Activated CD8-positive, alpha-beta T cell treated with anti-CD3 and anti-CD28 coated beads, Interleukin-2, amount 10 ng/mL, durations not matched to agents 7 days and 5 days (primary cell): ENCODE measurements at places on chromosomes 6 and 20. TPM values are rescaled to one million over a fixed set of nuclear protein-coding genes. Genes with fewer than 3 reads are reported as not detected.
A peak's percentile ranks its signal among the peaks of the same experiment; 100 is the strongest.

- no peaks in the 10 kb centered on the region for H3K36me3 ChIP-seq
- no peaks in the 10 kb centered on the region for H3K4me1 ChIP-seq
- H3K27me3 ChIP-seq, result peaks cover 1% of the 10 kb centered on the region
- H3K27ac ChIP-seq, result no peak overlapping the region
- no peak for DNase-seq
Observed at GRCh38 chr20:39294137-39294725, 332.1 kb downstream of the DHX35 start.

- H3K4me1 ChIP-seq, result peaks cover 45% of the 10 kb centered on the region
- no peaks in the 10 kb centered on the region for H3K27me3 ChIP-seq
- H3K4me3 ChIP-seq, result no peak overlapping the region
- peak overlapping the region; percentile 9 for H3K27ac ChIP-seq
- peaks cover 2% of the 10 kb centered on the region for H3K36me3 ChIP-seq
Observed at GRCh38 chr6:149046822-149047246, 270.7 kb upstream of the TAB2 start.

DNA sequence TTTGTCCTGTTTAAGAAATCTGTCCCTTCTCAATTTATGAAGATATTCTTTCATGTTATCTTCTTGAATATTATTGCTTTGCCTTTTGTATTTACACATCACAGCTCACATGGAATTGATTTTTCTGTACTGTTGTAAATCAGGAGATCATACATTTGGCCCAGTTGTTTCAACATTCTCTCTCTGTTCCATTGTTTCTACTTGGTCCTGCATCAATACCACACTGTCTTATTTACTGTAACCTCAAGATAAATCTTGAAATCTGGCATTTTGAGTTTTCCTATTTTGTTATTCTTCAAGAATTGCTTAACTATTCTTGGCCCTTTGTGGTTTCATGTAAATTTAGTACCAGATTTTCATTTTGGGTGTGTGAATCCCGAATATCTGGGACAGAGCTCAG, 121.7 kb upstream of the CCN2 start:
- H3K4me1 ChIP-seq, result no peaks in the 10 kb centered on the region
- H3K36me3 ChIP-seq, result no peaks in the 10 kb centered on the region
- no peak for DNase-seq
- no peak overlapping the region for H3K27ac ChIP-seq
- no peaks in the 10 kb centered on the region for H3K27me3 ChIP-seq
- H3K4me3 ChIP-seq, result no peak overlapping the region

DNA sequence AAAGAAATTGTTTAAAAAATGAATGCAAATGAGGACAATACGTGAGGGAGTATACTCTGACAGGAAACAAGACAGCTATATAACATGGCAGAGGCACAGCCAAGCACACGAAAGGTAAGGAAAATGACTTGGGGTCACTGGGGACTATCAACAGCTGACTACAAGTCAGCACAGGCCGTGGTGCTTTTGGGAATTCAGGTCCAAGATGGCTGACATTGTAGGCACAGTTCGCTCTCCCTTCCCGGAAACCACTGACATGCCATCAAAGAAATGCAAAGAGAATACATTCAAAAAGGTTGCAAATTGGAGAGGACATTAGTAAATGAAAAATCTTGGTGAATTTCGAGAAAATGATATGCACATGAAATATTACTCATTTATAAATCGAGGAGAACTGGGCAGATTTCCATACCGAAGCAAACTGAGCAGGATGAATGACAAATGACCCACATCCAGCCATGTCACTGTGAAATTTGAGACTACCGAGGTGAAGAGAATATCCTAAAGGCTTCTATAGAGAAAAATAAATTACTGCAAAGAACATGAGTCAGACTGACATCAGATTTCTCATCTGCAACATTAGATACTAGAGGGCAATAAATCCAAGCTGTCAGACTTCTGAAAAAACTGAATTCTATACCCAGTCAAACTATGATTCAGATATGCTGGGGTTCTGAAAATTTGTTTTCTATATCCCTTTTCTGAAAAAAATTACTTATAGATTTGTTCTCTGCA, 391.1 kb downstream of the BTBD9 start:
- no peak for DNase-seq
- no peak overlapping the region for H3K27ac ChIP-seq
- no peak overlapping the region for H3K4me3 ChIP-seq
- no peaks in the 10 kb centered on the region for H3K27me3 ChIP-seq
- no peaks in the 10 kb centered on the region for H3K36me3 ChIP-seq

DNA sequence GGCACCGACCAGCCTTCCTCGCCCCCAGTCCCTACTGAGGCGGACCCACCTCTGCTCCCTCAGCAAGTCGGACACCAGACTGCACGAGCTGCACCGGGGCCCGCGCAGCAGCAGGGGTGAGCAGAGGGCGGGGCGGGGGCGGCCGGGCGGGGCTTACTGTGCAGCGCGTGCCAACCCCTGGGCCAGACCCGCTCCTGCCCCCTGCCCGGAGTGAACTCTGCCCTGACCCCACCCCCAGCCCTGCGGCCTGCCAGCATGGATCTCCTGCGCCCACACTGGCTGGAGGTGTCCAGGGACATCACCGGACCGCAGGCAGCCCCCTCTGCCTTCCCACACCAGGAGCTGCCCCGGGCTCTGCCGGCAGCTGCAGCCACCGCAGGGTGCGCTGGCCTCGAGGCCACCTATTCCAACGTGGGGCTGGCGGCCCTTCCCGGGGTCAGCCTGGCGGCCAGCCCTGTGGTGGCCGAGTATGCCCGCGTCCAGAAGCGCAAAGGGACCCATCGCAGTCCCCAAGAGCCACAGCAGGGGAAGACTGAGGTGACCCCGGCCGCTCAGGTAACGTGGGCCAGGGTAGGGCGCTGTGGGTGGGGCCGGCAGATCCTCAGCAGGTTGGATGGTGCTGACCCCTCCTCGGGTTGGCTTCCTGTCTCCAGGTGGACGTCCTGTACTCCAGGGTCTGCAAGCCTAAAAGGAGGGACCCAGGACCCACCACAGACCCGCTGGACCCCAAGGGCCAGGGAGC, 1.5 kb upstream of the SLC2A4RG start:
- no peak overlapping the region for H3K27ac ChIP-seq
- H3K27me3 ChIP-seq, result no peaks in the 10 kb centered on the region
- peaks cover 29% of the 10 kb centered on the region for H3K4me1 ChIP-seq
- H3K4me3 ChIP-seq, result peak overlapping the region; percentile 87
- peak; percentile 57 for DNase-seq

The HACE1 gene
- total RNA-seq, result 13.5 TPM

The CTCFL gene
- total RNA-seq, result not detected

DNA sequence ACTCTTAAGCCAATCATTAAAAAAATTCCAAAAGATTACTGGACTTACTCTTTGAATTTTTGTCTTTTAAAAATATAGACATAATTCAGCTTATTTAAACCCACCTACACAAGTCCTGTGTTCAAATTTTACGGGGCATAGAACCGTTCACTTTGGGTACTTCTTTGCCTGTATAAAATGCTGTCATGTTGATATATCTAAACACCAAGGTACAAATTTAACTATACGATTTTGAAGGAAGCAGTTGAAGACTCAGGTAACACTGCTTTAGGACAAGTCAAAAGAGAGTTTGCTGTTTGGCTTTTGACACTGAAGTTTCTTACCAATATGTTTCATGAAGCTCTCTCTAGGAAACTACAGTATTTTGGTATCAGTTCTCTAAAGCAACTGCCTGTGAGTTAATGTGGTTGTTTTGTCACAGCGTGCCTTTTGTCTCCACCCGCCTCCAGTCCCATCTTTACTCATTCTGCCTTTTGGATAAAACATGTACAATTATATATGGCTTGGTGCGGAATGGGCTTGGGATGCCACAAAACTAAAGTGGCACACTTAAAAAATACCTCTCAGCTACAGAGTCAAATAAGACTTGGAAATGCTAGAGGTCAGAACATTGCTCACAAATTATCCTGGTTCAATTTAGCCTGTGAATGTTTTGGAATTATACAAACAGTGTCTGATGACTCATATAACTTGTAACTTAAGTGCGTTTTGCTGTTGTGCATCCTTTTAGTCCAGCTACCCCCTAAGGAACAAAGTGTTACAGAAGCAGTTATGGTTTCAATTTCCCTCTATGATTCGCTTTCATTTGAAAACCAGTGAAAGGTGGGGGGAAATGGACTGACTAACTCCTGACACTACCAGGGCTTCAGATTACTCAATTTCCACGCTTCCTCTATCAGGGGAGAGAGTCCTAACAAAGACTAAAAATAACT, 38.7 kb downstream of the RGS17 start:
- no peaks in the 10 kb centered on the region for H3K4me1 ChIP-seq
- no peaks in the 10 kb centered on the region for H3K36me3 ChIP-seq
- H3K27ac ChIP-seq, result no peak overlapping the region
- no peak for DNase-seq
- no peak overlapping the region for H3K4me3 ChIP-seq
- H3K27me3 ChIP-seq, result no peaks in the 10 kb centered on the region

The LGSN gene
- not detected for total RNA-seq

The TINAG gene
- total RNA-seq, result not detected

The NRSN2 gene
- 2.4 TPM for total RNA-seq

GRCh38 chr6:107740496-107741190, 83.5 kb downstream of the SCML4 start:
- peak; percentile 65 for DNase-seq
- peak overlapping the region; percentile 87 for H3K27ac ChIP-seq
- peaks cover 62% of the 10 kb centered on the region for H3K4me1 ChIP-seq
- H3K36me3 ChIP-seq, result peaks cover 56% of the 10 kb centered on the region
- no peaks in the 10 kb centered on the region for H3K27me3 ChIP-seq
- peak overlapping the region; percentile 61 for H3K4me3 ChIP-seq

GRCh38 chr20:4947817-4948559, 53.3 kb downstream of the SLC23A2 start:
- no peak overlapping the region for H3K27ac ChIP-seq
- H3K27me3 ChIP-seq, result no peaks in the 10 kb centered on the region
- peaks cover 13% of the 10 kb centered on the region for H3K36me3 ChIP-seq

DNA sequence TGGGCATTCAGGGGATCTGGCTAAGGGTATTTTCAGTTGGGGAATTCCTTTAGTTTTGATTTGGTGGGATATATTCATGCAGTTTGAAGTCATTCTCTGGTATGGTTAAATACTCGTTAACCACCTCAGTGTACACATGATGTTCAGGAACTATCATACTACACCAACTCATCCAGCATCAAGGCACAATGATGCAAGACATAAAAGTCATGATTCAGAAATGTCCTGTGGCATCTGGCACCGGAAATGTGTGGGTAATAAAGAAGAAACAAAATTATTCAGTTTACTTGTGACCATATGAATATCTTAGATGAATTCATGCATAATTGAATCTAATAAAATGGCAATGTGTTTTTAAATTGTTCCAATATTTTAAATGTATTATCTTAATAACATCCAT, 129.0 kb upstream of the BMP5 start:
- no peak overlapping the region for H3K4me3 ChIP-seq
- H3K36me3 ChIP-seq, result no peaks in the 10 kb centered on the region
- H3K4me1 ChIP-seq, result no peaks in the 10 kb centered on the region
- H3K27me3 ChIP-seq, result no peaks in the 10 kb centered on the region

- H3K36me3 ChIP-seq, result no peaks in the 10 kb centered on the region
- no peak overlapping the region for H3K27ac ChIP-seq
- no peaks in the 10 kb centered on the region for H3K27me3 ChIP-seq
- H3K4me3 ChIP-seq, result no peak overlapping the region
- DNase-seq, result no peak
- no peaks in the 10 kb centered on the region for H3K4me1 ChIP-seq
Observed at GRCh38 chr6:25606151-25606550, 45.9 kb upstream of the SCGN start.

DNA sequence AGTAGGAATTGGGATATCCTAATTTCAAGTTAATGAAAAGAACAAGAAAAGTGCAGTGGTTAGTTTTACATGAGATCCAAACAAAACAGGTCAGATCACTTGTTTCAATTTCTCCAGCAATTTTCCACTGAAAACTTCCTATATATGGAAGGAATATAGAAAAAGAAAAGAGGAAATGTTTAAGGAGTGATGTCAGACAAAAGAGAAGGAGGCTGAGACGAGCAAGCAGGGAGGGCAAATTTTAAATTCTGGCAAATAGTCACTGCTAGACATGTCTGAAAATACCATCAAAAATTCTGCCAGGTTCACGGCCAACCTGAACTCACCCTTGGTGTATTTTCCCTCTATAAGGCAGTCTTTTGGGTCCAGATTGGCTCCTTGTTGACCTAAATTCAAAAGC, 9.5 kb upstream of the NUP153 start:
- H3K4me3 ChIP-seq, result no peak overlapping the region
- no peak for DNase-seq
- peaks cover 7% of the 10 kb centered on the region for H3K27me3 ChIP-seq
- peaks cover 22% of the 10 kb centered on the region for H3K4me1 ChIP-seq

GRCh38 chr6:74409447-74409846, 713.4 kb downstream of the CD109 start:
- no peak for DNase-seq
- no peak overlapping the region for H3K4me3 ChIP-seq
- no peaks in the 10 kb centered on the region for H3K4me1 ChIP-seq

DNA sequence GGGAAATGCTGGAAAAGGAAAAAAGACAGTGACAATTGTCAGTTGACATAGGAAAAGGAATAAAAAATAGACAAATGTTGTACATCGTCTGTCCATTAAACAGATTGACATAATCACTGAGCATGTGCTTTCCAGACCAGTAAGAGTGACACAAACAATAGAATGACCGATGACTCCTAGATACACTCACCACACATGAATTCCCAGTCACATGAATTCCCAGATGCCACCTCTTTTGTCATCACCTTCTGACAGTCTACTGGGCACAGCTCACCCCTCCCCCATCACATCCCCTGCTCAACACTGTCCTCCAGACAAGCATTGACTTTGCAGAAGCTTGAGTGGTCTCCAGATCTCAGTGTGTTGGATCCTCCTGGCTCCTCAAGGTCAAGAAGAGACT, 25.9 kb downstream of the POM121L2 start:
- H3K27ac ChIP-seq, result no peak overlapping the region
- peaks cover 28% of the 10 kb centered on the region for H3K4me1 ChIP-seq
- DNase-seq, result no peak
- H3K36me3 ChIP-seq, result peaks cover 29% of the 10 kb centered on the region
- H3K27me3 ChIP-seq, result peaks cover 74% of the 10 kb centered on the region

The LY6G6C gene
- not detected for total RNA-seq

The HFE gene
- 4.3 TPM for total RNA-seq

The BEND6 gene
- total RNA-seq, result not detected

GRCh38 chr6:8059129-8059528, 5.1 kb downstream of the BLOC1S5 start:
- peaks cover 33% of the 10 kb centered on the region for H3K36me3 ChIP-seq
- no peaks in the 10 kb centered on the region for H3K27me3 ChIP-seq
- peaks cover 7% of the 10 kb centered on the region for H3K4me1 ChIP-seq
- H3K4me3 ChIP-seq, result no peak overlapping the region
- no peak overlapping the region for H3K27ac ChIP-seq

GRCh38 chr6:10272591-10272990, 142.3 kb downstream of the TFAP2A start:
- no peaks in the 10 kb centered on the region for H3K36me3 ChIP-seq
- H3K27ac ChIP-seq, result no peak overlapping the region
- no peak overlapping the region for H3K4me3 ChIP-seq
- DNase-seq, result no peak

The GRM1 gene
- total RNA-seq, result not detected

DNA sequence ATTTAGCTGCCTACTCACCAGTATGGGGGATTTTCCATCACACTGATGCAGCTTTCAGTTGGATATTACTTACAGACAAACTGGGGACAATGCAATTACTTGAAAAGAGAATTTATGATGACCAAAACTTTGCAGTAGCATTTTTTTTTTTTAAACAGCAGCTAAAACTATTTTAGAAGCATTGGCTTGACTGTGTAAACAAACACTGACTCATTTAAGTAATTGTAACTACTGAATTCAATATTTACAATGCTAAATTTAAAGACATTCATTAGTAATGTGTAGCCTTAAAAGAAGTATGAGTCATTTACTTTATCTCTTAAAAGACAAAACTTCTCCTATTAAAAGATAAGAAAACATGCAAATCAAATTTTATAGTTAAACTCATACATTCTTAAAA, 295.9 kb upstream of the FERMT1 start:
- no peaks in the 10 kb centered on the region for H3K4me1 ChIP-seq
- no peak overlapping the region for H3K4me3 ChIP-seq
- DNase-seq, result no peak
- H3K27me3 ChIP-seq, result no peaks in the 10 kb centered on the region
